GM10248 (cell line): ENCODE measurements at places on chromosomes 12 and 14.

DNA sequence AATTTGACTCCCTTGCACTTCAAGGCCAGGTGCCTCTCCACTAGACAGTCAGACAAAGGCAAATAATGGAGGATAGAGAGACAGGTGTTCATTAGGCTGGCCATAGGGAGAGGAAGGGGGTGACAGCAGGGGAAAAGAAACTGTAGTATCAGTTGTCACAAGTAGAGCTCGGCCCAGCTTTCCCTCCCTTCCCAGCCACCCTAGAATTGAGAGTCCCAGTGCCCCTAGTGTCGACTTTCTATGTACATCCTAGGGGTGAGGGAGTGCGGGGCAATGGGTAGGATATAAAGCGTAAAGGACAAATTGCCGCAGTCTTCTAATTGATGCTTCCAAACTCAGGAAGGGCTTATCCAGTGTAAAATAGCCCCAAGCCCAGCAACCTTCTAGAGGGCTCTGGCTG lies 39.0 kb downstream of the BAZ2A start:
- no peak for DNase-seq

GRCh38 chr12:19409376-19409775 lies 29.9 kb upstream of the AEBP2 start:
- no peak for DNase-seq

DNA sequence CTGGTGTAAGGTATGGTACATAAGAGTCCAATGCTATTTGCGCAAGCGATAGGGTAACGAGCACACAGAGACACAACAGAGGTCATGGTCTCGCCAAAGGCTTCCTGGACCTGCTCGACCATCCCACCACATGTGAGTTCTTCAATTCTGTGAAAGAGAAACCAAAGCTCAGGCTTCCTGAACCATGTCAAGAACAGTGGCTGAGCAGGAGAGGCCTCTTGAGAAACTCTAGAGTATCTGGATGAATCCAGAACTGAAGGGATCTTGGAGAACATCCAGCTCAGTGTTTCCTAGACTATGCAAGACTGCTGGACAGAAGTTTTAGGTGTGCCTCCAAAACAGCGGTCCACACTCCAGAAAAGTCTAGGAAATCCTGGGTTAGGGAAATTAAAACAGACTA lies 114.5 kb downstream of the TRAFD1 start:
- DNase-seq, result no peak

DNA sequence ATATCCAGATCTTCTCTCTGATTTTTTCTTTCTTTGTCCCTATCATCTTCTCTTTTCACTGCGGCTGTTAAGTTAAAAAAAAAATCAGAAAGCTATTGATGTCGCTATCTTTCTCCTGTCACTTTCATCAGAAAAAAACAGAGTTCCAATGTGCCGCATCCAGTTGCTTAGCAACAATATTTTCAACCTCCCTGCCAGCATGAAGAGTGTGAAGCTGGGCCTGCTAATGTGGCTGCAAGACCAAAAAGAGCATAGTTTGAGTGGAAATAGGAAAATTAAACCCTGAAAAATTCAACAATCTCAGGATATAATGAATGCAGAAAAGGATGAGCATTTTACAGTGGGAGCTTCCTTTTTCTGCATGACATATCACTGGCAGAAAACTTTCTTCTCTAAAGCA lies 1025.4 kb upstream of the LRFN5 start:
- DNase-seq, result no peak

- DNase-seq, result no peak
These were observed 65.5 kb downstream of the PTPRR start for GRCh38 chr12:70854881-70855568.

GRCh38 chr14:105123064-105123665 lies 45.4 kb downstream of the JAG2 start:
- no peak for DNase-seq

- no peak for DNase-seq
These were observed 510 bp downstream of the EIF2S1 start for GRCh38 chr14:67360470-67361206.

- DNase-seq, result no peak
These were observed 11.0 kb downstream of the PRPH start for GRCh38 chr12:49305762-49306510.

DNA sequence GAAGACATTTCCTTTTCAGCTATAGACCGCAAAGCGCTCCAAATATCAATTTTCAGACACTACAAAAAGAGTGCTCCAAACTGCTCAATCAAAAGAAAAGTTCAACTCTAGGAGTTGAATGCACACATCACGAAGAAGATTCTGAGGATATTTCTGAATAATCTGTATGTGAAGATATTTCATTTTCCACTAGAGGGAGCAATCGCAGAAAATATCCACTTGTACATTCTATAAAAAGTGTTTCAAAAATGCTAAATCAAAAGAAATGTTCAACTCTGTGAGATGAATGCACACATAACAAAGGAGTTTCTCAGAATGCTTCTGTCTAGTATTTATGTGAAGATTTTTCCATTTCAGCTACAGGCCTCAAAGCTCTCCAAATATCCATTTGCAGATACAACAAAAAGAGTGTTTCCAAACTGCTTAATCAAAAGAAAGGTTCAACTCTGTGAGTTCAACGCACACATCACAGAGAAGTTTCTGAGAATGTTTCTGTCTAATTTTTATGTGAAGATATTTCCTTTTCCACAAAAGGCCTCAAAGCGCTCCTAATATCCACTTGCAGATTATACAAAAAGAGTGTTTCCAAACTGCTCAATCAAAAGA lies 643.8 kb upstream of the ALG10B start:
- no peak for DNase-seq

DNA sequence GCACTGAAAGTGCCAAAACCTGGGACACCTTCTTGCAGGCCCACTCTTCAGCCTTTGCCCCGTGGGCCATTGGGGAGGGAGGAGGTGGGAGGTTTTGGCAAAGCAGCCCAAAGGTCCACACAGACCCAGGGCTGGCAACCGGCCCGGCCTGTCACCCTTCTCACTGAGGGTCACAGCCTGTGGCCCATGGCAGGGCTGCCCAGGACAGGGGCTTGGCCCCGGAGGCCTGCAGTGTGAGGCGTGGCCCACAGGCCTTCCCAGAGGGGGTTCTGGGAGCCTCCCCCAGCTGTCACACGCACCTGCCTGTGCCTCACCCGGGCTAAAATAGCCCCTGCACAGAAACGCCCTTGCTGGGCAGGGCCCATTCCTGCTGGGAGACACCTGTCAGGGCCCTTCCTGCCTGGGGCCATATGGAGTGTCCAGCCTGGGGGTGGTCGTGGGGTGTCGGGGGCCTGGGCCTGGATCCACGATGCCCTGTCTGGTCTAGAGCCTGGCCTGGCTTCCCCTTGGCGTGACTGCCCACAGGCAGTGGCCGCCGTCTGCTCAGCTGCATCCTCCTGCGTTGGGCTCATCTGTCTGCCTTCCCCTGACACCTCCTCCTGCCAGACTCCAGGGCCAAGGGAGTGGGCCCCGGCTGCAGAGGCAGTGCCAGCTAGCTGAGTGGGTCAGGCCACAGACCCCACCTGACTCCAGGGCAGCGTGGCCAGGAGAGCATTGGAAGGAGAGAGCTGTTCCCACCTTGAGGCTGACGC lies 19.2 kb downstream of the PACS2 start:
- no peak for DNase-seq

DNA sequence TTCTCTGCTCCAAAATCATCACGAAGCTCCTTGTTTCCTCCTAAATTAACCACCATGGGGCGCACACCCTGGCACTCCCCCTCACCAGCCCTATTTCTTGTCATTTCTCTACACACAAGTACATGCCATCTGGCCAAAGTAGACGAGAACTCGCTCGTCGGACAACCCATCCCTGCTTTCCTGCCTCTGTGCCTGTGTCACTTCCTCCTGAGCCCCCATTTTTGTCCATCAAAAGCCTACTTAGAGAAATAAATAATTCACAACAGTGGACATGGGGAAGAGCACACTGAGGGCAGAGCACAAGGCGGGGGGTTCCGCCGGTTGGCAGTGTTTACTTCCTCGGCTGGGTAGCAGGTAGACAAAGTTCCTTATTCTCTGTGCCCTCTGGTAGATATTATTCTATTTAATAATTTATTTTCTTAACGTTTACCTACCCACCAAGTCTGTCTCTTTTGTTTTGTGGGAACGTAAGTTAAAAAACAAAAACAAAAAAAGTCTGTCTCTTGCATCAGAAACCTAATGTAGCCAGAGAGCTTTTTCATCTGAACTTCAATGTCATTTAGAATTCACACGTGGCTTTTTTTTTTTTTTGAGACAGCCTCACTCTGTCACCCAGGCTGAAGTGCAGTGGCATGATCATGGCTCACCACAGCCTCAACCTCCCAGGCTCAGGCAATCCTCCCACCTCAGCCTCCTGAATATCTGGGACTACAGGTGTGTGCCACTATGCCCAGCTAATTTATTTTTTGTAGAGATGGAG lies 6.0 kb downstream of the VPS37B start:
- no peak for DNase-seq

DNA sequence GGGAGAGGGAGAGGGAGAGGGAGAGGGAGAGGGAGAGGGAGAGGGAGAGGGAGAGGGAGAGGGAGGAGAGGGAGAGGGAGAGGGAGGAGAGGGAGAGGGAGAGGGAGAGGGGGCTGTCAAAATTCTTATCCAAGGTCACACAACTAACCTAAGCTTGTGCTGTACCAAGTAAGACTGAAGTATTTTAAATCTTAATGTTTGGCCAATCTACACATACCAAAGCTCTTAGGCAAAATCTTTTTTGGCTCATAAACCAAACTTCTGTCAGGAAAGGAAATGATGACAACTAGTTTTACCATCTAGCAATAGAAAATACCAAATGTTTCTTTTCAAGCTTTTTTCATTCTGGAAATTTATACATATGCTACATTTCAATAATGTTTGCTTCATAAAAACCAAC lies 33.8 kb downstream of the CCDC38 start:
- DNase-seq, result no peak

DNA sequence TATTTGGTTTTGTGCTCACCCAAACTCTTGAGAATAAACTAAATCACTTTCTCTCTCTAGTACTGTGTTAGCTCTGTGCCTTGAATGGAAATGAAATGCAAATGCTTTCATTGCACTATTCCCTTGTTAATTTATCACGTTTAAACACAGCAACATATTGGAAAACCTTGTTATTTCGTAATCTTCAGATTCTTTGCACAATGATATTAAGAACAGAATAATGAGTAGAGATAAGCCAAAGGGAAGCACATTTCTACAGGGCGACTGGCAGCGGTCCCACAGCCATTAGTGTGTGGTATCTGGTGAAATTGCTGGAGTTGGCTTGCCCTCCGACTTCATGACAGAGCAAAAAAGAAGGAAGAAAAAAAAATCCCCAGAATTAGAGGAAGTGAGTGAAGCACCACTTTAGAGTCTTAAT lies 166.1 kb upstream of the E2F7 start:
- DNase-seq, result no peak

- no peak for DNase-seq
These were observed 25.8 kb downstream of the HIP1R start for GRCh38 chr12:122860854-122861586.

DNA sequence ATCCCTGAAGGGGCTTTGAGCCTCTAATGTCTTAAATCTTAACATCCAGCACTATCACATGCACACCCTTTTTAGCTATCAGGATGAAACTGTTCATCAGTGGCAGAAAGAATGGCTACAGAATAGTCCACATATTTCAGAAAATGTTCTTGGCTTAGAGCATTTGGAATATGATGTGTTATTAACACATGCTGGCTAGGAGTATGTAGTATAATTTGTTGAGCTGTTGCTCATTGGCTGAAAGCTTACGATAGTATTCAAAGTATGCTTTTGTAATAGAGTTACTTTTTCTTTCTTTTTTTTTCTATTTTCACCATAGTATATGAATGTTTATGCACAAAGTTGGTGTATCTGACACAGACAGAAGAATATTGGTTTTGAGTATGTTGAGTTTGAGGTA lies 55.1 kb downstream of the MNAT1 start:
- no peak for DNase-seq

DNA sequence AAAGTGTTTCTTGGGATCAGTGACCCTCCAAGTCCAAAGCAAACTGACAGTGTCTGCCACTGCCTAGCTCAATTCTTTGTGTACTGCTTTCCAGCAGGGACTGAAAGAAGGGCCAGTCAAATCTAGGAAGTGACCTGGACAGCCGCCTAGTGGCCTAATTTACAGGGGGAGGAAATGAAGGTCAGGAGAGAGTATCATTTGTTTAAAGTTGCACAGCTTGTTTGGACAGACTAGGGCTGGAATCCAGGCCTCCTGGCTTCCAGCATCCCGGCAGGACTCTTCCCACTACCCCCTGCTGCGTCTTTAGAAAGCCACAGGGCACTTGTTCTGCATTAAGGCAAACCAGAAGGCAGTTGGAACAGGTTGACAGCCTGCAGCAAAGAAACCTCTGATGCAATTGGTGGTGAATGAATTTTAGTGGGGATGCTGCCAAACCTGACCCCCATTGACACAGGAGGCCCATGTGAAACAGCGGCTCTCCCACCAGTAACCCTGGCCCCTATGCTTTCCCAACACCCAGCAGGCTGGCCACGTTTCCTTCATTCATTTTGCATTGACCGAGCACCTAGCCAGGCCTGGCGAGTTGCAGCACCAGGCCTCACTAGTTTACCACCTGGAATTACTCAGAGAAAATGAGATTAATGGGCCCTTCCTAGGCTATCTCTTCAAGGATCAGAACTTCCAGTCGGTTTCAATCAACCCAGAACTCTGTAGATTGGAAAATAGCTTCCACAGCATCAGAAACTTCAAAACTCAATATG lies 28.2 kb downstream of the GALNT16 start:
- peak; percentile 15 for DNase-seq

DNA sequence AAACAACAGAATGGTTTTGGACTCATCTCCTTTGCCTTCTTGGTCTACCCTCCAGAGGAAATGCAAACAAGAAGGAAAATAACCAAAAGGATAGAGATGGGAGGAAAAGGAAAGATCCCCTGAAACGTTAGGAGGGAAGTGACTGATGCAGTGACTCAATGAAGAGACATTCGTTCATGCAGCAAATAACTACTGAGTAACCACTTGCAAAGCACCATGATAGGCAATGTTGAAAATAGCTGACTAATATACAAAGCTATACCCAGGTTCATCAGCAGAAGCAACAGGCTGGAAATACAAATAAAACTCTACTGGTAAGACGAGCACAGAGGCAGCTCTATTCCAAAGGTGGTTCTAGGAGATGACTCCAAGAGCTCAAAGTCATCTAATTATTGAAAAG lies 41.8 kb downstream of the R3HDM2 start:
- DNase-seq, result no peak

DNA sequence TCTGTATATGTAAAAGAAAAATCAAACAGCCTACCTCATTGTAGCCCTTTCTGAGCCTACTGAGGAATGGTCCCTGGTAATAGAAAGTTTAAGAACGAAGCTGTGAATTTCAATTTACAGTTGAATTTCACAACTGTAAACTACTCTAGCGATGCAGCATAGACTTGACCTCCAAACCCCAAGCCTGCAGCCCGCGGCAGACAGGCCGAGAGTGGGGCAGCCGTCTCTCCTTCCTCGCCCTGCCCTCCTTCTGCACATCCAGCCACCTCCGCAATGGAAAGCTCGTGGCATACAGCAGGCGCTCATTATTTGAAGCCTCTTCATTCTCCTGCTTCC lies 15.3 kb downstream of the RNASE2 start:
- no peak for DNase-seq

GRCh38 chr12:15411842-15412241 lies 89.5 kb downstream of the PTPRO start:
- DNase-seq, result no peak

- DNase-seq, result no peak
These were observed 24.5 kb downstream of the SAMD4A start for GRCh38 chr14:54591461-54591860.

- no peak for DNase-seq
These were observed 356 bp downstream of the OR4Q2 start for GRCh38 chr14:20002319-20002718.

GRCh38 chr12:104752016-104752415 lies 206.1 kb downstream of the SLC41A2 start:
- DNase-seq, result no peak
